ENCODE measurements at places on chromosomes 2 and 18.

GRCh38 chr2:54084600-54084999, 30.8 kb upstream of the ACYP2 start:
- no peak for DNase-seq

GRCh38 chr2:199985625-199986207, 30.3 kb downstream of the MAIP1 start:
- peak; percentile 23 for DNase-seq

DNA sequence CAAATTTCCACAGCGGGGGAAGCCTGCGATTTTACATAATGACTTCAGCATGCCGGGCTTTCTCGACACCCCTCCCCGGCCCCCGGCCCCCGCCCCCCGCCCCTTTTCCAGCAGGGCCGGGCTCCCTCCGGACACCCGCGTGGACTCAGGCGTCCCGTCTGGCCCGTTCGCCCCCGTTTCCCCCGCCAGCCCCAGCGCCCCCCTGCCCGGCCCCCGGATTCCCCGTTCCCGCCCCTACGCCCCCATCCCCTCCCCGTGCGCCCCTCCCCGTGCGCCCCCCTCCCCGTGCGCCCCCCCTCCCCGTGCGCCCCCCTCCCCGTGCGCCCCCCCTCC, 456 bp upstream of the NFATC1 start:
- DNase-seq = no peak

DNA sequence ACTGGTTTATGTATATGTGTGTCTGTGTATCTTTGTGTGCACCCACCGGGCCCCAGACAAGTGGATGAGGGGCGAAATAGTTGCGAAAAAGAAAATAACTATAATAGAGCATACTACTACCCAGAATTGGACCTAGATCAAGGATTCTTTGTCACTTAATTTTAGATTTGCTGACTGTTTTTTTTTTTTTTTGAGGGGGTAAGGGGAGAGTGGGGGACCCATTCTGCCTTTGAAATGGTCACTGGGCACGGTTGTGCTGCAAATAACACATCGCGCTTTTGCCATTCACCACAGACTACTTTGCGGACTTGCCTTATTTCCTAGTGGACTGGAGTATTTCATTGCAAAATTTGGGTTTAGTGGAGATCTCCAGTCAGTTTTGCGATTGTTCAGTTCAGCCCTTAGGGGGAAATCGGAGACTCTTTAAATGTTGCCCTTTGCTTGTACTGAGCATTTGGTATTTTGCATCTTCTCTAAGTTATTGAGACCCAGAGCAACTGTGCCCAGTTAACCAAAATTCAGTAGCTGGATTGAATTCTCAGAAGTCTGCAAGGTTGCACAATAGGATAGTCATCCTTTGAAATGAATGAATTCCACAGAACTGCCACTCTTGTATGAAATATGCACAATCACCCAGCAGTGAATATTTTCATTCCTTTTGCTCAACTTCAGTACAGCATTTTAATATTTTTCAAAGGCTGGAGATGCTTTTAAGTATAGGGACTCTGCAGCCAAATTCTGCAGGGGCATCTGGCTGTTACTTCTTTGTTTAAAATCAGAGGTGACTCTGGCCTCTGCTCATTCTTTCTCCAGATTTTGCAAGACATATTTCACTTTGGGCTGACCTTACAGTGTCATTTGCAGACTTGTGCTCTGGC, 2.9 kb downstream of the TRIB2 start:
- no peak for DNase-seq

DNA sequence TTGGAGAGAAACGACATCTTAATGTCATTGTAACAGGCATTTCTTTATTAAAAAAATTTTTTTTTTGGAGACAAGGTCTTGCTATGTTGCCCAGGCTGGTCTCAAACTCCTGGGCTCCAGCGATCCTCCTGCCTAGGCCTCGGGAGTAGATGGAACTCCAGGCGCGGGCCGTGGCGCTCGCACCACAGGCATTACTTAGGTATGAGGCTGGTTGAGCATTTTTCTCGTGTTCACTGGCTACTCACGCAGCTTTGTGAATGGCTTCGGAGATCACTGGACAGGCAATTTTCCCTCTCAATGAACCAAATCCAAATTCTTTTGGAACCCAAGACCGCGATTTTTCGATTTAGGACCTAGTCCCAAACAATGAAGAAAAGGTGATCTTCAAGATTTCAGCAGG, 795 bp upstream of the TCF7L1 start:
- no peak for DNase-seq

GRCh38 chr18:44708451-44709083, 27.9 kb downstream of the SETBP1 start:
- no peak for DNase-seq

- no peak for DNase-seq
Observed at GRCh38 chr2:127674241-127675209, 805 bp downstream of the LIMS2 start.

DNA sequence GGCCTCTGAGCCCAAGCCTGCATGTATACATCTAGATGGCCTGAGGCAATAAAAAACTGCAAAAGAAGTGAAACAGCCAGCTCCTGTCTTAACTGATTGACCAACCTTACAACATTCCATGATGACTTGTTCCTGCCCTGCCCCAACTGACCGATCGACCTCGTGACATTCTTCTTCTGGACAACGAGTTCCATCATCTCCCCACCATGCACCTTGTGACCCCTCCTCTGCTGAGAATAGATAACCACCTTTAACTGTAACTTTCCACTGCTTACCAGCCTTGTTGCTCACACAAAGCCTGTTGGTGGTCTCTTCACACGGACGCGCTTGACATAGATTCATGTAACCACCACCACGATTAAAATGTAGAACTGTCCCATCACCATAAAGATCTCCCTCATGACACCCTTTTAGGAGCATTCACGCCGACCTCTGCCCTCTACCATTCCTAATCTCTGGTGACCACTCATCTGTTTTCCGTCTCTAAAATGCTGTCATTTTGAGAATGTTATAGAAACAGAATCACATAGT, 120.1 kb upstream of the REV1 start:
- no peak for DNase-seq

DNA sequence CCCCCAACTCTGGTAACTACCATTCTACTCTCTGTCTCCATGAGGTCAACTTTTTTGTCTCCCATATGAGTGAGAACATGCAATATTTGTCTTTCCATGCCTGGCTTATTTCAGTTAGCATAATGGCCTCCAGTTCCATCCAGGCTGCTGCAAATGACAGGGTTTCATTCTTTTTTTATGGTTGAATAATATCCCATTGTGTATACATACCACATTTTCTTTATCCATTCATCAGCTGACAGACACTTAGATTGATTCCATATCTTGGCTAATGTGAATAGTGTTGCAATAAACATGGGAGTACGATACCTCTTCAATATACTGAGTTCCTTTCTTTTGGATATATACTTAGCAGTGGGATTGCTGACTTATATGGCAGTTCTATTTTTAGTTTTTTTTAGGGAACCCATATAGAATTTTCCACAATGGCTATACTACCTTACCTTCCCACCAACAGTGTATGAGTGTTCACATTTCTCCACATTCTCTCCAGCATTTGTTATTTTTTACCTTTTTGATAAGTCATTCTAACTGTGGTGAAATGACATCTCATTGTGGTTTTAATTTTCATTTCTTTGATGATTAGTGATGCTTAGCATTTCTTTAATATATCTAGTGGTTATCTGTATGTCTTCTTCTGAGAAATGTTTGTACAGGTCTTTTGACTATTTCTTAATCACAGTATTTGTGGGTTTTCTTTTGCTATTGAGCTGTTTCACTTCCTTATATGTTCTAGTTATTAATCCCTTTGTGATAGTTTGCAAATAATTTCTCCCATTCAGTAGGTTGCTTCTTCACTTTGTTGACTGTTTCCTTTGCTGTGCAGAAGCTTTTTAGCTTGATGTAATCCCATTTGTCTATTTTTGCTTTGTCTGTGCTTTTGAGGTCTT, 112.2 kb downstream of the SRBD1 start:
- no peak for DNase-seq

DNA sequence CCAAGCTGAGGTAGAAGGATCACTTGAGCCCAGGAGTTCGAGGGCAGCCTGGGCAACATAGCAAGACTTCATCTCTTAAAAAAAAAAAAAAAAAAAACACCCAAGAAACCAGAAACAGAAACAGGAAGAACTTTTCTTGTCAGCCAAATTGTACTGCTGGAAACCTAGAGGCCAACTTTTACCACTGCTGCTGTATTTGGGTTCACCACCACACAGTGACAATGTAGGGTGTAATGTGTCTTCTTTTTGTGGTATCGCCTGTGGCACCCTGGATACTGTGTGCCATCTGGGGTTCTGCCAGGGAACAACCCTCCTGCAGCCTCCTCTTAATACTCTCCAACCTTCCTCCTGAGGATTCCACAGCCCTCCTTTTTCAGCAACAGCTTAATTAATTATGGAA, 72.6 kb downstream of the STK39 start:
- no peak for DNase-seq

DNA sequence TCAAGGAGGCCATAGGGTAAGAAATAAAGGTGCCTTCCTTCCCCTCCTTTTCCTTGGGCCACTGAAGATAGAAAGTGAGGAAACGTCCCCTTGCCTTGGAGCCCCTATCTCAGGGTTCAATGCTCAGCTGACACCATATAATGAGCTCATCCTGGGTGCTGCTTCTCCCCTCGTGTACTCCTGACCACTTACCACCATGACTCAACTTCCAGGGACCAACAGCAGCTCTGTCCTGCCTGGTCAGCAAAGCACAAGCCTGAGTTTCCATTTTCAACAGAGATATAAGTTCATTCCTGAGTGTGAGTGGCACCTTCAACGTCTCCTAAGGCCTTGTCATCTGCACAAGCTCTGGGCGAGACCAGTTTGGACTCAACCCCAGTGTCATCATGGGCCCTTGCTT, 151.2 kb downstream of the CAPN13 start:
- DNase-seq = no peak

GRCh38 chr2:191299866-191300265, 54.7 kb downstream of the MYO1B start:
- DNase-seq = no peak

- DNase-seq = no peak
Observed at GRCh38 chr2:229270551-229271410, at the start of gene PID1. TSS of gene PID1 (minus strand) at chr2:229271287. CDS start at chr2:229271043, 244 bp downstream.

- no peak for DNase-seq
Observed at GRCh38 chr2:142862299-142862698, 15.2 kb upstream of the KYNU start.

DNA sequence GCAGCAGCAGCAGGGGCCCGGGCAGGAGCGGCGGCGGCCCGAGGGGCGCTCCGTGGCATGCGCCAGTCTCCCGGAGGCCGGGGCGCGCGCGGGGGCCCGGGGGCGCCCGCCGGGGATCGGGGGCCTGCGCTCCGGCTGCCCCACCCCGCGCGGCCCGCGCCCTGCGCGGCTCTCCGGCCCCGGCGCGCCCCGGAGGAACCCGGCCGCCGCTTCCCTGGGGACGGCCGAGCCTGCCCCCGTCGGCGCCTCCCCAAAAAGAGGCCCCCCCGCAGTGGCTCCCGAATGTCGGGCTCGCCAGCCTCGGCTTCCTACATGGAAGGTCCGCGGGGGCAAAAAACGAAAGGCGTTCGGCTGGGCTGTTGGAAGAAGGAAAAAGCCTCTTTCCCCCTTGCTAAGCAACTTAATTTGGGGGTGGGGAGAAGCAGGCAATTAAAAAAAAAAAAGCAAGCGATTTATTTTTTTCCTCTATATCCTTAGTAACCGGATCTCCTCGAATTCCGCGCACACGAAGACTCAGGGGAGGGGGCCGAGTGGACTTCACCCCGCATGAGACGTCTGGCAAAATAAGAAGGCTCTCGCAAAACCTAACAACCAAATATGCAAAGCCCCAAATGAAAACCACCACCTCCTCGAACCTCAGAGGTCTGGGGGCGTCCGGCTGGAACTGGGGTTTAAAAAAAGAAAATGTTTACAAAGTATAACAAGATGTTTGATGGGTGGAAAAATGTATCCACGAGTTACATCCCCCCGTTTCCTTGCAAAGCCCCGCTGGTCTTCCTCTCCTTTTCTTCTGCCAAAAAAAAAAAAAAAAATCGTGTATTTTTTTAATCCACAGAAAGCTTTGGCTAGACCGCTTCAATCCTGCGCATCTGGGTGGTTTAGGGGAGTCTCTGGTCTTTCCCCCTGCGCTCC, at the start of gene SMAD7:
Gene SMAD7 (minus strand): TSS at position 430 of the 912 bp plus-strand sequence. CDS start 541 bp downstream, outside the sequence.
- no peak for DNase-seq

- DNase-seq = no peak
Observed at GRCh38 chr2:95539290-95539689, 52.5 kb upstream of the TRIM43 start.

GRCh38 chr2:138359532-138359931, 142.0 kb upstream of the SPOPL start:
- no peak for DNase-seq

DNA sequence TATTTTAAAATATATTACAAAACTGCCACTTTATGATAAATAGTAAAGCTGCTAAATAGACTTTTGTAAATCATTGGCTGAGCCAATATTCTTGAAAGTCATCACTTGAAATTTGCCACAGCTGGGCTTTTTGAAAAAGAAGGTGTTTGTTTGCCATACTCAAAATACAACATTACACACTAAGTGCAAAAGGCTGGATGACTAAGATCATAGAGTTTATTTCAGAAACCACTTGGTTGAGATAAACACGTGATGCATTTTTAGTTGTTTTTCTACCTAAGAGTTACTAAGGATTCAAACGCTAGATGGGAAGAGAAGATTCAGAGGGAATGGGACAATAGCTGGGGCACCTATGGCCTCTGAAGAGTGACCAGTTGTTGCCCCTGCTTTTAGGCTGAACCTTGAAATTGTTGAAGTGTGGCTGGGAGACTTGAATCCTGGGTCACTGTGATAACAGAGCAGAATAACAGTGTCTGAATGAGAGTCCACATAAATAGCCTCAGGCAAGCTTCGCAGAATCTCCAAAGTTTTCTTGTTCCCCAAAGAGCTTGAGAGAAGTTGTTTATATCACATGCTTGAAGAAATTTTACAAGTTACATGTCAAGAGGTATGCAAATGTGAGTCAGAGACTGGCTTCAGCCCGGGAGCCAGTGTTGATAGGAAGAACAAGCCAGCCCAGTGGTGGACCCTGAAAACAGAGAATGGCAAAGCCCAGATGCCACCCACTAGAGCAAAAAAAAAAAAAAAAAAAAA, 409.8 kb downstream of the GPD2 start:
- no peak for DNase-seq

DNA sequence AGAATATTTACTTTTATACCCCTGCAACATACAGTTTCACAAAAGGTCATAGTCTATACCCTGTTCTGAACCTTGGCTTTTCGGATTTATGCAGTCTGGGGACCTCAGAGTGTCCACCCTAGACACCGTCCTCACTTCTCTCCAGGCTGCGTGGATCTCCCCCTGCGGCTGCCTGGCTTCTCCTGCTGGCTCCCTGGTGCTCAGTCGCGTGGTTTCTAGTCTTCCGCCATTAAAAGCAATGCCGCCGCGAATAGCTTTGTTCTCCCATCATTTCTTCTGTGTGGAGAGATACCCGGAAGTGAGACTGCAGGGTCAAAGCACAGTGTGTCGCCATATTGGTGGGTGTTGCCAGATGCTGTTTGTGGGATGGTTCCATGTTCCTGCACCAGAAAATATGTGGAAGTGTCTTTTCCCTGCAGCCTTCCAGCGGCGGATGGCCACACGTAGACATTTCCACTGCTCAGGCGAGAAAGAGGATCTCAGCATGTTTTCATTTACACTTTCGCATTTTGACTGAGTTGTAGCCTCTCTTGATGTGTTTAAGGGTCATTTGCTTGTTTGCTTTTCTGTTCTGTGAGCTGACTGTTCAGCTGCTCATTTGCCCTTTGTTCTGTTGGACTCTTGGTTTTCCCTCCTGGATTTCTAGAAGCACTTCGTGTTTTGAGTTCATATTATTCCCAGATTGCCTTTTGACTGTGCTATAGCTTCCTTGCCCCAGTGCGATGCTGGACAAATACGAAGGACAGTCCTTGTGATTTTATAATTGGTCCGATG, 22.9 kb upstream of the ASB1 start:
- no peak for DNase-seq
